Head of caudate nucleus (tissue), 42 donors: ENCODE measurements at places on chromosomes 13 and 19.

GRCh38 chr13:44270150-44270549, 103.5 kb upstream of the SERP2 start:
- no peak for DNase-seq

- no peak for DNase-seq
Observed at GRCh38 chr19:13825489-13826441, 30.5 kb downstream of the ZSWIM4 start.

DNA sequence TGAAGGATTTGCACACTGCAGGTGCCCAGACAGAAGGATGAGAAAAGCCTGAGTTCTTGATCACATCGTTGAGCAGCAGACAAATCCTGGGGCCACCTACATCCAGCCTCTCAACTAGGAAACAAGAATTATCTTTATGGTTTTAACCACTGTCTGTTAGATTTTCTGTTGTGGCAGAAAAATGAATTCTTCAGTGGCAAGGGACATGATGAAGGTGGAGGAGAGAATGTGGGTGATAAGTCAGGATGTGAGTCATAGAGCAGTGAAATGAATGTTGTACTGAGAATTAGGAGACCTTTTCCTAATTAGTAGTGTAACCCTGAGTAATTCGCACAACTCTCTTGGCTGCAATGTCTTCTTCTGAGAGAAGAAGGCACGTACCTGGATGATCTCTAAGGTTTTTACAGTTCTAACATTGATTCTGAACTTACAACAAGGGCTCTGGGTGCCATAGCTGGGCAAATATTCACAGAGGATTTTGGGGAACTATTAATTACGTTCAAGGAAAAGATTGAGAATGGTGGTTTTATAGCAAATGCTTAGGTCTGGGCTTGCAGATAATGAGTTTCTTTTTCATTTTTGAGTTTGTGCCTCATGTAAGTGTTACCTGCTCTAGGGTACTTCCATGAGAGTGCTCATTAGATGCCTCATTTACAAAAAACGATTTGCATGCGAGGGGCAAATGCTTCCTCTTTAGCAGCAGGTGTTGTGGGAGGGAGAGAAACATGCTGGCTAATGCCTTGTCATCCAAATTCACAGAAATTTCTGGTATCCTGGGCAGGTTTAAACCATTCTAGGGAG, 111.0 kb upstream of the KL start:
- DNase-seq, result no peak

GRCh38 chr13:60032851-60033250, 130.9 kb downstream of the DIAPH3 start:
- DNase-seq, result no peak

GRCh38 chr13:29538652-29539040, 56.8 kb downstream of the SLC7A1 start:
- no peak for DNase-seq

GRCh38 chr13:110309661-110310524, 2.8 kb downstream of the COL4A2 start:
- DNase-seq, result no peak

GRCh38 chr13:93862259-93862658, 617.2 kb downstream of the DCT start:
- no peak for DNase-seq

DNA sequence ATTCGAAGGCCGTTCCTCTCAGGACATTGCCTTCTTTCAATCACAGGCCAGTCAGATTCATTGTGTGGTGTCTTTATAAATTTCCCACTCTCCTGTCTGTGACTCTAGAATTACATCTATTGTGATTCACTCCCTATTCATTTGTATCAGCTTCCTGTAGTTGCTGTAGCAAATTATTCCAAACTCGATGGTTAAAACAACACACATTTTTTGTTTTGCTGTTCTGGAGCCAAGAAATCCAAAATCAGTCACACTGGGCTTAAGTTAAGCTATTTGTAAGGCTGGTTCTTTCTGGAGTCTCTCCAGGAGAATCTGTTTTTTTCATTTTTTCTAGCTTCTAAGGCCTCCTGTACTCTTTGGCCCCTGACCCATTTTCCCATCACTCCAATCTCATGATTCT, 1487.0 kb upstream of the SLC10A2 start:
- no peak for DNase-seq

DNA sequence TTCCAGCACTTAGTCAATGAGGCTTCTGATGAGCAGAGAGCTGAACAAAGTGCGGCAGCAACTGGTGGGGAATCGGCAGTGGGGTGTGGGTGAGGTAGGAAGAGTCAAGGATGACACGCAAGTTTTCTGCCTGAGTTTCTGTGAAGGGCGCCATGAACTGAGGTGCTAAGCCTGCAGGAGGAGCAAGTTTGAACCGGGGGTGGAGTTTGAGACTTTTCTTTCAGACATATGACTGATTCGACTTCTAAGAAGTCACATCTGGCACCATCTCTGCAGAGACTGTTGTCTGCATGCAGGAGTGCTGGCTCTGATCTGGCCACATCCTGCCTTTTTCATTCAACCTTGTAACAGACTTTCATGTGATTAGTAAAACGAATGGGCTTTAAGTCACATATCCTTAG, 14.8 kb upstream of the GPI start:
- DNase-seq, result no peak

- no peak for DNase-seq
Observed at GRCh38 chr13:47621931-47622330, 379.1 kb downstream of the SUCLA2 start.

DNA sequence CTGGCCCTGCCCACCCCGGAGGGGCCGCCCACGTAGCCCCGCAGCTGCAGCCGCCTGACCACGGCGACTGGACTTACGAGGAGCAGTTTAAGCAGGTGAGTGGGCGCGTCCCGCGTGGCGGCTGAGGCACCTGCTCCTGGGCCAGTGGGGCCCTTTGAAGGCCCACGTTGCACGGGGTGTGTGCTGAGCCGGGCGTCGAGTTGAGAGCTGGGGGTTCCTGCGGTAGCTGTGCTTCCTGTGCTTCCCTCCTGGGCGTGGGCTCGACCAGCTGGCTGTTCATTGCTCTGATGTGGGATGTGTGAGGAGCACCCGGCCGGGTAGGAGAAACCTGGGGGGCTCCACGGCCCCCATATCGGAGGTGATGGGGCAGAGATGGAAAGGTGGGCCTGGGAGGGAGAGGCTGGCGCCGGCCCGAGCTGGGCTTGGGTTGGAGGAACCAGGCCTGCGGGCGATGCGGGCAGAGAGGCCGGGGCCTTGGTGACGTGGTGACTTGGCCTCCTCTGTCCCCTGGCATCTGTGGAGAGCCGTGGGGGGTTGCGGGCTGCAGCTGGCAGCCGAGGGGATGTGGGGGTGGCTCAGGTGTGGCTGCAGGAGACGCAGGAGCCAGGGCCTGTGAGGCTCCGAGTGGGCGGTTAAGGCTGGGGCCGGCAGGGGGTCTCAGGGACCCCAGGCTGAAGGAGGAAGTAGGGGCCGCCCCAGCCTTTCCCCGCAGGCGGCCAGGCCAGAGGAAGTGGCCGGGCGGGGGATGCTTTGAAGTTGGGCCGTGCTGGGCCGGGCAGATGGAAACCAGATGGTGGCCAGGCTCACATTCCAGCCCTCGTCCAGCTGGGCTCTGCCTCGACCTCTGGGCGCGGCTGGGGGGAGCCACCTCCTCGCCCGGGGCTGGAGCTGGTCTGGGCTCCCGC, 7.1 kb downstream of the ARID3A start:
- no peak for DNase-seq

GRCh38 chr13:104086759-104087158, 1020.5 kb upstream of the SLC10A2 start:
- DNase-seq, result no peak

DNA sequence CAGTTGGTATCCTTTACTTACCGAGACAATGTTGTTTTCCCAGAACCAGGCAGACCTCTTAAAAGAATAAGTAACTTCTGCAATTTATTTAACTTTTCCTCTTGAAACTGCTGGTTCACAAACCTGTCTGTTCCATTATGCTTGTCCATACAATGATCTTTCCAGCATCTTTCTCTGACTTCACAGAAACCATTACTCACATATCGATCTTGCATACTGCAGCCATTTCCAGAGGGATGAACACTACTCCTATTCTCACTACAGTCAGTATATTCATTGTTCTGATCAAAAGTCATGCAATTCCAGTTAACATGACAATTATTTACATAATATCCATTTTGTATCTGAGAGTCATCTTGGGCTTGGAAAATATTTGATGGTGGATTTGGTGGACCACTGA, 2.8 kb downstream of the N4BP2L2 start:
- DNase-seq, result no peak

GRCh38 chr13:39777527-39778061, 122.1 kb downstream of the COG6 start:
- DNase-seq, result no peak

DNA sequence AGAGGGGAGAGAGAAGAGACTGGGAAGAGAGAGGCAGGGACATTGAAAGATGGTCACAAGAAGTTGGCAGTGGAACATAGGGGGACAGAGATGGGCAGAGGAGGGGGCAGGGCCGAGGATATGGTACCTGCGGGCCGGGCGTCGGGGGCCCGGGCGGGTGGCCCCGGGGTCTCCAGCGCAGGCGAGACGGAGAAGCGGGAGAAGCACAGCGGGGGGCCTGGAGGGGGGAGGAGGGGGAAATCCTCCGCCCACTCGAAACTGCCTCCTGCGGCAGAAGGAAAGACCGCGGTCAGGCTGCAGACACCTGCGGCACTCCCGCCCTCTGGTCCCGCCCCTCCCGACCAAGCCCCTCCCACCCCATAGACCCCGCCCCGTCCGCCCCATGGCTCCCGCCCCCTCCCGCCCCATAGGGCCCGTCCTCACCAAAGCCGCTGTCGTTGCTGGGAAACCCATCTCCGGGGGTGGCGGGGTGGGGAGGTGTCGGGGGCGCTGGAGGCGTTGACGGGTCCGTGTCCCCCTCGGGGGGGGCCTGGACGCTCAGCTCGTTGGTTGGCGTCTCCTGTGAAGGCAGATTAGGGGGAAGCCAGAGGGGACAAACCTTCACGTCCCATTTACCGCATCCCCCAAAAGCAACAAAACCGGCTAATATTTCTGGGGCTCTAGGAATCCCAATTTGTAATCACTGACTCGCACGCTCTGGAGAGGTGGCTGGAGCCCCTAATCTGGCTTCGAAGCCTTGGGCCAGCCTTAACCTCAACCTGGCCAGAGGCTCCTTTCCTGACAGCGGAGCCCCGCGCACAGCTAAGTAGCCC, 20.4 kb downstream of the LMTK3 start:
- DNase-seq, result no peak

DNA sequence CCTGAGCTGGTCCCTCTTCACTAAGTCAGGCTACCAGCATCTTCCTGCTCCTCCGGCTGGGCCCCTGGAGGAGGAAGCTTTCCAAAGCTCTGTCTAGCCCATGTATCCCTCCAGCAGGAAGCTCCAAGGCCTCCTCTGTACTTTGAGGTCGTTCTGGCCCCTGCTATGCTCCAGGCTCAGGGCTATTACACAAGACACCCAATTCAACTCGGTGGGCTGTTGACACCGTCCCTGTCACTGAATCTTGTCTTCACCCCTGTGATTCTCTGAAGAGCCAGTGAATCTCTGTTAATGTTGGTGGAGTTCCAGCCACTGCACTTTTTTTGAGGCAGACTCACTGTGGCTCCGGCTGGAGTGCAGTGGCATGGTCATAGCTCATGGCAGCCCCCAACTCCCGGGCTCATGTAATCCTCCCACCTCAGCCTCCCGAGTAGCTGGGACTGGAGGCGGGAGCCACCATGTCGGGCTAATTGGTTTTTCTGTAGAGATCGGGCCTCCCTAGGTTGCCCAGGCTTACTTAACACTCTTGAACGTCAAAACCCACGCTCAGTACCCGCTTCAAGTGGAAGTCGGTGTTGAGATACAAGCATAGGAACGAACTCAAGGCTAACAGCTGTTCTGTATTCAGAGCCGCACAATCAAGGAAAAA, 512 bp upstream of the REX1BD start:
- DNase-seq, result no peak

- no peak for DNase-seq
Observed at GRCh38 chr19:52190487-52191293, 838 bp downstream of the PPP2R1A start.

GRCh38 chr13:51425410-51426042, 27.3 kb downstream of the INTS6 start:
- DNase-seq, result no peak

DNA sequence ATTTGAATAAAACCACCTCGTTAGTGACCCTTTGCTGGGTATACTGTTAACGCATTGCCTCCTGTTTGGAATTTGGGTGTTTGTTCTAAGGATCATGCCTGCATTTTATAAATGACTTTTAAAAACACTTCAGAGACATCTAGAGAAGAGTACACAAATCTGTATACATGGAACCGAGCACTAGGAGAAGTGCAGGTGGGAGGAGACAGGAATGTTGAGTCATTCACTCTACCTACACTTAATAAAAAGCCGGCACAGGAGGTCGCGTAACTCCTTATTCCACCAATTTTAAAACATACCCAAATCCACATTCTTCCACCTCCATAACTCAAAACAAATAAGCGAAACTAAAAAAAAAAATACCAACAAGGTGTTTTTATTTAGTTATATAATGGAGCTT, 48.6 kb downstream of the FGF9 start:
- no peak for DNase-seq

GRCh38 chr19:977058-977464, 7.1 kb upstream of the WDR18 start:
- no peak for DNase-seq

DNA sequence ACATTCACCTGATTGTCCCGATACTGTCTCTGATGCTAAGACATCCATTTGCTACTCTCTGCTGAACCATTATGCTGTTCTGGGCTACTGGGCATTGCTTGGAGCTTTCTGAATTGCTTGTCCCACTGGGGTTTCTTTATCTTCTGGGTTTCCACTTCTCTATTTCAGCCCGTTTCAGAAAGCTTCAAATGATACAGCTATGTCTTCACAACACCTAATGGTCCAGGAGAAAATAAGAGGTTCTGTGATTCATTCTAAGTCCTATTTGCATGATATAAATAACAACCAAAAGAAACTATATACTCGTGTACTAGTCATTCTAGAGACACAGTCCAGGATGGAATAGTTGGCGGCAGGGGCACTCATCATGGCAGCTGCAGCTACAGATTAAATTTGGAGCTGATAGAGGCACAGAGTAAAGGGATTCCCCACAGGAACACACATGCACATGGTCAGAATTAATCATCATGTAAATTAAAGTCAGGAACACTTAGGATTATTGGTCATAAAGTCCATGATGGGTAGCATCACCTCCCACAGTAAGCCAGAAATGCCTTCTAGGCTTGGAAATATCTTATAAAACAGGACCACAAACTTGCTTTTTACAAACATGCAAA, 33.3 kb upstream of the SCEL start:
- DNase-seq, result no peak

GRCh38 chr13:76438050-76438449, 448.2 kb downstream of the KCTD12 start:
- DNase-seq, result no peak
